B cell (primary cell): ENCODE measurements at places on chromosomes 5 and 9. TPM values are rescaled to one million over a fixed set of nuclear protein-coding genes. Genes with fewer than 3 reads are reported as not detected.
A peak's percentile ranks its signal among the peaks of the same experiment; 100 is the strongest.

HSPA5 gene
- total RNA-seq = 40.1 and 42.6 TPM in 2 replicates

NR5A1 gene
- not detected in 2 replicates for total RNA-seq

ASPN gene
- not detected in 2 replicates for total RNA-seq

CAVIN4 gene
- total RNA-seq = 0.17 and 0.19 TPM in 2 replicates

LPAR1 gene
- total RNA-seq = not detected in 2 replicates

GFRA3 gene
- total RNA-seq = not detected in 2 replicates

DNA sequence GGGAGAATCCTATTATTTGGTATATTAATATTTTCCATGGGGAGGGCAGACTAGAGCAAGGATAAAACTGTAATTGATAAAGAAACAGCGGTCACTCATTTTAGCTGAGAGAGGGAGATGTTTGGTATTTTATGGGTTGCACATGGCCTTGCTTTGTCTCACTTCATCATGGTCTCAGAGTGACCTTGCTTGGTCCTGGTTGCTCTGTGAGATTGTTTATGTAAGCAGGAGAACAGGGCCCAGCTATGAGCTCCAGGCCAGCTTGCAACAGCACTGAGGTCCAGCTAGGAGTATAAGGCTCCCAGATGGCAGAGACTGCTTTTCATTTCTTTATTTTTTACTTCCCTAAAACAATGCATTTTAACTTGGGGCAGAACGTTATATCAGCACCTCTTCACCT is 50.7 kb downstream of the ZNF622 start:
- no peak for DNase-seq
- no peaks in the 10 kb centered on the region for H3K36me3 ChIP-seq
- no peaks in the 10 kb centered on the region for H3K4me1 ChIP-seq
- H3K27me3 ChIP-seq = no peaks in the 10 kb centered on the region

DNA sequence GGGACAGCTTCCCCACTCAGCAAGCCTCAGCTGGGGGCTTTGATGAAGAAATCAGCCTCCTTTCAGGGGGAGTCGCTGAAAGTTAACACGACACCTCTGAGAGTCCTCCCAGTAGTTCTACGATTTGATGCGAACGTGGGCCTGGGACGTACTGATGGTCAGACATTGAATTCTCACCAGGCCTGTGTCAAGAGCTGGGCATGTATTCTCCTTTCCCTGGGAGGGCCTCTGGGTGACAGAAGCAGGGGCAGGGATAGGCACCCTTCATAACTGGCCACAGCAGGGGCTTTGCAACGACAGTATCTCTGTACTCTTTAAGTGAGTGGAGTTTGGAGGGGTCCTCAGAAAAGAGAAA is 15.6 kb upstream of the COL5A1 start:
- no peaks in the 10 kb centered on the region for H3K36me3 ChIP-seq
- no peak overlapping the region for H3K4me3 ChIP-seq
- H3K27me3 ChIP-seq = peaks cover 2% of the 10 kb centered on the region
- DNase-seq = no peak
- no peaks in the 10 kb centered on the region for H3K4me1 ChIP-seq
- no peak overlapping the region for H3K27ac ChIP-seq

DNA sequence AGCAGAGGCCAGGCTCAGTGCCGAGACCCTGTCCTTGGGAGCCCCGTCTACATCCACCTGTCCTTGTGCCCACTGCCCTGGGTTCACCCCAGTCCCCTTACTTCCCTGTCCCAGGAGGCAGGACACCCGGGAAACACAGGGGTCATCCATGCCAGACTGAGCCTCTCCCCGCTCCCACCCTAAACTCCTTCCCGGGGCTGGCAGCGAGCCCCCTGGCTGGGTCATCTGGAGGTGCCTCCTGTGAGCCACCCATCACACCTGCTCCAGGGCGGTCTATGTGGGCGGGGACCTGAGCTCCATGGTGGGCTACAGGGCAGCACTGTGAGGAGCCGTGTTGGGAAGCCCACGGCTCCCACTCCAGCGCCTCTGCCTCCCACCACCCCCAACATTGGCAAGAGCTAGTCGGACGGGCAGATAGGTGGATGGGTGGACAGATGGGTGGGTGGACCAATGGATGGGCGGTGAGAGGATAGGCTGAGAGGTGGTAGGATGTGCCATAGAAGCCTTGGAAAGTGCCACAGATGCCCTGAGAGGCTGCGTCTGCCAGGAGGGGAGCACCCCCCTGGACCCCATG is 42.5 kb upstream of the RXRA start:
- no peak overlapping the region for H3K4me3 ChIP-seq
- no peak overlapping the region for H3K27ac ChIP-seq
- H3K27me3 ChIP-seq = peaks cover 18% of the 10 kb centered on the region
- DNase-seq = no peak

- no peak overlapping the region for H3K27ac ChIP-seq
- no peaks in the 10 kb centered on the region for H3K4me1 ChIP-seq
- no peak overlapping the region for H3K4me3 ChIP-seq
Observed at GRCh38 chr9:117205806-117206205, 209.1 kb downstream of the ASTN2 start.

DNA sequence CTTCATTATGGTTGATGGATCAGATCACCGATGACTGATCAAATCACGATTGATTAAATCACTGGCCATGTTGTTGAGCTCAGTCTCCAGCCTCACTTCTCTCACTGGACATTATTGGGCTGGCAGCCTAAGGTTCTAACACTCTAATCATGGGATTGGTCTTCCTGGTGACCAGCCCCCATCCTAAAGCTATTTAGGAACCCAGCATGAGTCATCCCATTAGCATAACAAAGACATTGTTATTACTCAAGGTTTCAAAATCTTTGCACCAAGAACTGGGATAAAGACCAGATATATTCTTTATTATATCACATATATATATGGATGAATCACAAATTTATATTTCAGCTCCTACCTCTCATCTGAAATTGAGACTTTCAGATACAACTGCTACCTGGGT is 272.1 kb upstream of the IL12B start:
- no peak overlapping the region for H3K4me3 ChIP-seq
- H3K27ac ChIP-seq = no peak overlapping the region
- no peaks in the 10 kb centered on the region for H3K4me1 ChIP-seq
- no peaks in the 10 kb centered on the region for H3K27me3 ChIP-seq
- no peak for DNase-seq
- no peaks in the 10 kb centered on the region for H3K36me3 ChIP-seq

GRCh38 chr5:6261256-6261655 is 117.1 kb downstream of the MED10 start:
- no peaks in the 10 kb centered on the region for H3K4me1 ChIP-seq
- DNase-seq = no peak
- H3K36me3 ChIP-seq = no peaks in the 10 kb centered on the region
- no peaks in the 10 kb centered on the region for H3K27me3 ChIP-seq

DNA sequence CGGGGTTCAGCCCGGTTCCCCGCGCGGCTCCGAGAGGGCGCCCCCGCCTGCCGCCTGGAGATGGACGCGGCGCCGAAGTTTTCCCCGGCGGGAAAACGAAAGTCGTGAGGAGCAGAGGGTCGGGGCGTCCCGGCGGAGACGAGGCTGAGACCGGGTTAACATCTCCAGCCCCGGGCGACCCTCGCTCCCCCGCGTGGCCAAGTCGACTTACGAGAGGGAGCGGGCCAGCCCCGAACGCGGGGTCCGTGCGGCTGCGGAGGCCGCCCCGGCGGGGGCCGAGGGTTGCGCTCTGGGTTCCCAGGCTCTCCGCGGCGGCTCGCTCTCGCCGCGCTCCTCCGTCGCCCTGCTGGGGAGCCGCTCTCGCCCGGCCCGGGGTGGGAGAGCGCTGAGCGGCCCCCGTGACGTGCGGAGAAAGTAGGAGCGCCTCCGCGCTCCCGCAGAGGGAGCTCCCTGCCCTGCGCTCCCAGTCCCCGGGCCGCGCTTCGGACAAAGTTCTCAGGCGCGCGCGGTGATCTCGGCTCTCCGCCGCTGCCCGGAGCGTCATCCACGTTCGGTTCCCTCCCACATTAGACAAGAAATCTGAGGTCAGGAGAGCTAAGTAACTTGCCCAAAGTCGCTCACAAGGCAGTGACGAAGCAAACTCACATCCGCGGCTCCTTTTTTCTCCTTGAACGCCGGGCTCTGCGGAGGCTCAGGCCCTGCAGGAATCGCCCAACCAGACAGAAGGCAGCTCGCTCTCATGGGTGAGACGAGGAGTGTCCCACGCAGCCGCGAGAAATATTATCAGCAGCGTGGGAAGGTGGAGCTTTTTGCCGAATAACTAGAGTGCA is 1.2 kb upstream of the GCNT4 start:
- no peak overlapping the region for H3K27ac ChIP-seq
- peaks cover 11% of the 10 kb centered on the region for H3K4me1 ChIP-seq
- H3K36me3 ChIP-seq = no peaks in the 10 kb centered on the region

- DNase-seq = peak; percentile 18
- no peaks in the 10 kb centered on the region for H3K36me3 ChIP-seq
- H3K4me3 ChIP-seq = no peak overlapping the region
Observed at GRCh38 chr5:36073595-36074216, 7.0 kb upstream of the UGT3A2 start.

DNA sequence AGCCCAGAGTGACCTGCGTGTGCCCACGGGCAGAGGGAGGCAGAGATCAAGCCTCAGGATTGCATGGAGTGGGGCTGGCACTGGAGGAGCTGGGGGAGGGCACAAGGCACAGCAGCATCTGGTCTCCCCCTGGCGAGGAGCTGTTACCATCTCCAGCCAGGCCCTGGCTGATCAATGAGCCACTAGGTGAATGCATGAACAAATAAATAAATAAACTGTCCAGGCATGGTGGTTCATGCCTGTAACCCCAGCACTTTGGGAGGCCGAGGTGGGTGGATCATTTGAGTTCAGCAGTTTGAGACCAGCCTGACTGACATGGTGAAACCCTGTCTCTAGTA is 14.3 kb upstream of the PSMB7 start:
- H3K4me1 ChIP-seq = no peaks in the 10 kb centered on the region
- no peak for DNase-seq
- no peak overlapping the region for H3K4me3 ChIP-seq
- H3K27ac ChIP-seq = no peak overlapping the region
- no peaks in the 10 kb centered on the region for H3K36me3 ChIP-seq

GRCh38 chr5:65252977-65253376 is 228.7 kb downstream of the ADAMTS6 start:
- H3K4me3 ChIP-seq = no peak overlapping the region
- H3K4me1 ChIP-seq = no peaks in the 10 kb centered on the region
- H3K36me3 ChIP-seq = no peaks in the 10 kb centered on the region

DNA sequence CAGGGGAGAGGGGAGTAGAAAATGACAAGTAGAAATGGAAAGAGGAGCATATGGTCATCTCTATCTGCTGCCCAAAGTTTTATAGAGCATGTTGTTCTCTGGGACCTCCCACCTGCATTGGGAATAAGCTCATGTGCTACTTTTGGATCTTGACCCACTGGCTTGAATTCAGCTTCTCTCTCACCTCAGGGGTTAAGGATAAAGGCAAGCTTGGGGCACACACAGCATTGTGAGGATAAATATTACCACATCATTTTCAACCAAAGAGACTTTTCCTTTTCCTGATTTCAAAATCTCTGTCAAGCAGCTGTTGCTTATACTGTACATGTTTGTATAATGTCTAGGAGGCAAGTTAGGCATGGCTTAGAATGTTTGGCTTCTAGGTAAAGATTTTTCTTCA is 16.6 kb downstream of the ATP10B start:
- no peaks in the 10 kb centered on the region for H3K27me3 ChIP-seq
- no peak overlapping the region for H3K4me3 ChIP-seq
- H3K4me1 ChIP-seq = no peaks in the 10 kb centered on the region
- H3K27ac ChIP-seq = no peak overlapping the region
- H3K36me3 ChIP-seq = no peaks in the 10 kb centered on the region

DNA sequence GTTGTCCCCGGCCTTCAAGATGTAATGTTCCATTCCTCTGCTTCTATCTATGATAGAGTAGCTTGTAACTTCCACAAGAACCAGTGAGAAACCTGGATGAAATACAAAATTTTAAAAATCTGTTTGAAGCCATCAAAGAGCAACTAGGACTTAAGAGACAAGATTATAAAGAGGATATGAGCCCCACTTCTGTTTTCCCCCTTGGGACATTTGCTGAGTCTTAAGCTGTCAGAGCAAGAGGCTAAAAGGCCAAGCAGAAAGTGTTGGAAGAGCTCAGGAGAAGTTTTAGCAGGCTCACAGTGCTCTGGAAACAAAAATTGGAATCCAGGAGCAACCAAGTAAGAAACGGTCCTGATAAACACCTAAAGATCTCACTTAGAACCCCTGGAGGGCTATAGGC is 76.1 kb downstream of the ADRB2 start:
- H3K4me1 ChIP-seq = no peaks in the 10 kb centered on the region
- no peaks in the 10 kb centered on the region for H3K36me3 ChIP-seq
- H3K27me3 ChIP-seq = no peaks in the 10 kb centered on the region
- no peak overlapping the region for H3K27ac ChIP-seq

DNA sequence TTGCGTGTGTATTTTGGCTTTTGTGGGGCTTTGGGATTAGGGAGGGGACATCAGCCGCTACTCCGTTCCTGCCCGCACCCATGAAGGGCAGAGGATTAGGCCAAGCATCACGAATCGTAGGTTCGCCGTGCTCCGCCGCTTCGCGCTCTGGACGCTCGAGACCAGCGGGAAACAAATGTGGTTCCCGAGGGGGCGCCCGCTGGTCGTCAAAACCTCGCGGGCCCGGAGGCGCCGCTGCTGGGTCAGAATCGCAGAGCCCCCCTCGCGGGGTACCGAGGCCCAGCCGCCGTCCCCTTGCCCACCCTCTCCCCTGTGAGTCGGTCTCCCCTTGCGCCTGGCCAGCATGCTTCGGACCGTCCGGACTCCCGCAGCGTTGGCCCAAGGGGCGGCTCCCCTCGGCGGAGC is 2.3 kb upstream of the PAX5 start:
- H3K27me3 ChIP-seq = no peaks in the 10 kb centered on the region
- no peaks in the 10 kb centered on the region for H3K36me3 ChIP-seq
- DNase-seq = peak; percentile 81

DNA sequence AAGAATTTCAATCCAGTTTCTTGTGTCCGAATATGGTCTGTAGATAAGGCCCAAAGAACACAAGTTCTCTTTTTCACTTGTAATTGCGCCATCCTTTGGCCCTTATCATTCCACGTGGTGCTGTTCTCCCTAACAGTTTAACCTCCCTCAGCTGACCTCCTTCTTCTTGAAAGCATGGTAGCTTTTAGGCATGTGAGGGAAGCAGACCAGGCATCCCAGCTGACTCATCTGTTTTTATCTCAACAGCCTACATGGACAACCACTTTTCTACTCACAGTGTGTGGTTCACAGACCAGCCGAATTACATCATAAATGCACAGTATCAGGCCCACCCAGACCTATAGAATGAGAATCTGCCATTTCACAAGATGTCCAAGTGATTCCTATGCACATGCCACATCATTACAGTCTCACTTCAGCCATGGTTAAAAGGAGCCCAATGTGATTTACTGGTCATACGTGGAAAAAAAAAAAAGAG is 26.9 kb upstream of the PLIN2 start:
- H3K36me3 ChIP-seq = no peaks in the 10 kb centered on the region
- no peak for DNase-seq
- H3K27me3 ChIP-seq = no peaks in the 10 kb centered on the region
- H3K4me3 ChIP-seq = no peak overlapping the region
- no peak overlapping the region for H3K27ac ChIP-seq

- no peak for DNase-seq
- no peak overlapping the region for H3K4me3 ChIP-seq
- peaks cover under 1% of the 10 kb centered on the region for H3K36me3 ChIP-seq
- no peak overlapping the region for H3K27ac ChIP-seq
- no peaks in the 10 kb centered on the region for H3K27me3 ChIP-seq
Observed at GRCh38 chr9:98202252-98202651, 9.8 kb upstream of the CORO2A start.
